ENCODE measurements at places on chromosomes 13 and 19.

- no peak for DNase-seq
Measured at GRCh38 chr19:18650468-18651041, 13.7 kb downstream of the KLHL26 start.

- DNase-seq, result peak; percentile 90
Measured at GRCh38 chr19:36973021-36973843, 57.1 kb downstream of the ZNF568 start.

GRCh38 chr19:4115050-4115817 is 8.7 kb downstream of the MAP2K2 start:
- no peak for DNase-seq

DNA sequence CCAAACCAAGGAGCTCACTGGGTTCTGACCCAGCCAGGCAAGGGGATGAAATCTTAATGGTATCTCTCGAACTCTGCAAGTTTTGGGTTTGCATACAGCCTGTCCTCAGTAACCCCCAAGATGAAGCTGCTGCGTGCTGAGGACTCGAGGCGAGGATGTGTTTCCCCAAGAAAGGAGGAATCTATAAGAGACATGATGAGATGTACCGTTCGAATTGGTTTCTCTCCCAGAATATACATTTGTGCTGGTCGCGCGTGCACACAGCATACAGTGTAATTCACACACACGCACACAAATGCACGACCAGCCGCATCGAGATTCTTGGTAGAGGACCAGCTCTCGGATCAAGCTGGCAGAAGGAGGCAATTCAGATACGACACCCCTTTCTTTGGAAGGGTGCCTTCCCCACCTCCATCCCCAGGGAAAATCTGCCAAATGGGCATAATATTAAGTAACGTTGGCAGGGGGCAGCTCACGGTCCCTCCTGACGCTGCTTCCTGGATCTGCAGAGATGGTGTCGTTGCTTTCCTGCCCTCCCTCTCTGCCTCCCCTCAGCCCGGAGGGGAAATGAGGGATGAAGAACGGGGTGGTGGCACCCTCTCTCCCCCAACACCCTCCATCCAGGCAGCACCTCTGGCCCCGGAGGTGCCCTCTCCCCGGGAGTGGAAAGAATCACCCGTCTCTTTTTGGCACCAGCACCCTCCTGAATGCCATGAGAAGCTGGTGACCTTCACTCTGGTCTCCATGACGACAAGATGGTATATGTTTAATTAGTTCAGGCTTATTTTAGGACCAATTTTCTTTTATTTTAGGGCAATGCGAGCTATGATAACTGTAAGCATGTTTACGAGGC is 310.2 kb downstream of the ZNF536 start:
- no peak for DNase-seq

DNA sequence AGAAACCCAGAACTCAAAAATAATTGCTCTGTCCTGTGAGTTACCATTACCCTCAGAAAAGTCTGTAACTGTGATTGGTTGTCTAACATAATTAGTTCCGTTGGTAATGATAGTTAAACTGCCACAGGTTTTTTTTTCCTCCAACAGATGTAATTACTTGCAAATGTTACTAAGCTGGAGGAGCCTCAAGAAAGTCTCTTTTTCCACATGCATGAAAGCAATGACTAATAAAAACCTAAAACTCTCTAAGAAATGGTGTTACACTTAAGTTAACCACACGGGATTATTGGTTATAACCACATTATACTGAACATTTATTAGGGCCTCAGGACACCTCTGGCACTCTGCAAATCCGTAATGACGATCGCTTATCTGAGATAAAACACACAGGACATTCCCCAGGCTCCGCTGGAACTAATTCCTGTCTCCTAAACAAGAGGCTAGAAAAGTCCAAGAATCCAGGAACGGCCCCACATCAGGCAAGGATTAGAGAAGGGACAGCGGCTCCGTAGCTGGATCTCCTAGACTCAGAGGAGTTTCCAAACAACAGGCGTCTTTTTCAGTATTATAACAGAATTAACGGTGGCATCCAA is 753 bp downstream of the ZNF235 start:
- DNase-seq, result no peak

- DNase-seq, result no peak
Measured at GRCh38 chr19:55400281-55401087, 7.1 kb downstream of the UBE2S start.

DNA sequence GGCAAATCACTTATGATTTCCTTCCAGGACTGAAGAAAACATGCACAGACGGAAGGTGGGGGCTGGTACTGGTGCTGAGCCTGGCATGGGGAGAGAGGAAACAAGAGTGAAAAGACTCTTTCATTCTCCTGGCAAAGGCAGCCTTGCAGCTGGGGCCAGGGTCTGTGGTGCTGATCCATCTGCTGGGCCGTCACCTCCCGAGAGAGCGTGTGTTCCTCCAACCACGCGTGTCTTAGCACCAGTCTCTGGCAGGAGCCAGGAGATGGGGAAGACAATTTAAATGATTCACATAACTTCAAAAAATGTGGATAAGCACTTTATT is 23.9 kb upstream of the SPART start:
- no peak for DNase-seq

DNA sequence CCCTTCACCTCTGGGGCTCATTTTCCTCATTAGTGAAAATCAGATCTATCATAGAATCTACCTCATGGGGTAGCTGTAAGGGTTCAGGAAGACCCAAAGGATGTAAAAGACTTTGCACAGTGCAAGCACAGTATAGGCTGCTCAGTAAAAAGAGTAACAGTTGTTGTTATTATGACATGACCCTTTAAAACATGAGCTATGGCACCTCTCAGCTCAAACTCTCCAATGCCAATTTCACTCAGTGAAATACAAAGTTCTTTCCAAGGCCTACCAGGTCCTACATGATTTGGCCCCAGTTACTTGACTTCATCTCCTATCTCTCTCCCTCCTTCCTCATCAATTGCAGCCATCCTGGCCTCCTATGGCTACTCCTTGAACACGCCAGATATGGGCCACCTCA is 4.9 kb downstream of the SMG9 start:
- DNase-seq, result no peak

DNA sequence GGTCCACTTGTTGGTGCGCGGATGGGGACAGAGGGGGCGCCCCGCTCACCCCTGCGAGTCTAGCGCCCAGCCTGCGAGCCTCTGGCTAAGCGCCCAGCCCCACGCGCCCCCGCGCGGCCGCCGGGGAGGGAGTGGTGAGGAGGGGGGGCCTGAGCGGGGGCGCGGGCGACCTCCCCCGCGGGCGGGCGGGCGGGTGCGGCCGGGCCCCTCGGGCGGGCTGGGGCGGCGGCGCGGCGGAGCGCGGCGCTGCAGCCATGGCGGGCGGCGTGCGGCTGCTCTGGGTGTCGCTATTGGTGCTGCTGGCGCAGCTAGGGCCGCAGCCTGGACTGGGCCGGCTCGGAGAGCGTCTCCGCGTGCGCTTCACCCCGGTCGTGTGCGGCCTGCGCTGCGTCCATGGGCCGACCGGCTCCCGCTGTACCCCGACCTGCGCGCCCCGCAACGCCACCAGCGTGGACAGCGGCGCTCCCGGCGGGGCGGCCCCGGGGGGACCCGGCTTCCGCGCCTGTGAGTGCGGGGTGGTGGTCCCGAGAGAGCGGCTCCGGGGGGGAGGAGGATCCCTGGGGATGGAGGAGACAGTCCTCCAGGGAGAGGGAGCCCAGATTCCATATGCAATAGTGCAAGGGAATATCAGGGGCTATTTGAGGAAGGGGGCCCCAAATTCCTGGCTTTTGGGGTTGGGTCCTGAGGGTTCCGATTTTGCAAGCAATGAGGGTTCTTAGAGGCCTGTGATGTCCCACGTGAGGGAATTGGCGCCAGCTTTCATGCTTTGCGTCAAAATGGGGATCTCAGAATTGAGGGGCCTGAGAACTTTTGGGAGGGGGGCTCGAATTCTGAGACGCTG is at the start of gene LTBP4:
Gene LTBP4 (plus strand): TSS at position 236 of the 841 bp plus-strand sequence. CDS start 19 bp downstream, at position 255.
- DNase-seq, result no peak

DNA sequence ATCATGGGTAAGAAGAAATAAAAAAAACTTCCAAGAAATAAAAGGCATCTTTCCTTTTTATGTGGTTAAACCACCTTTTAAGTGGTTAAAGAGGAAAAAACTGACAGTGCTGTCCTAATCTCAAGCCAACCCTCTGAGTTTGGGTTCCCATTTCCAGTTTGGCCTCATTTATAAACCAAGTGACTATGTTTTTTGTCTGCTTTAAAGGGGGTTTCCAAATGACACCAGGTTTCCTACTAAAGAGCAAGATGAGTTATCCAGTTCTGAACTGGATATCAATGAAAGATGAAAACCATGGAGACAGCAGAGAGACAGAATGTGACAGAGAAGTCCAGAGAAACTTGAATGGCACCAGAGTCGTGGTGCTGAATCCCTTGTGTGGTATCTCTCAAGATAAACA is 251.5 kb downstream of the ABCC4 start:
- DNase-seq, result no peak

DNA sequence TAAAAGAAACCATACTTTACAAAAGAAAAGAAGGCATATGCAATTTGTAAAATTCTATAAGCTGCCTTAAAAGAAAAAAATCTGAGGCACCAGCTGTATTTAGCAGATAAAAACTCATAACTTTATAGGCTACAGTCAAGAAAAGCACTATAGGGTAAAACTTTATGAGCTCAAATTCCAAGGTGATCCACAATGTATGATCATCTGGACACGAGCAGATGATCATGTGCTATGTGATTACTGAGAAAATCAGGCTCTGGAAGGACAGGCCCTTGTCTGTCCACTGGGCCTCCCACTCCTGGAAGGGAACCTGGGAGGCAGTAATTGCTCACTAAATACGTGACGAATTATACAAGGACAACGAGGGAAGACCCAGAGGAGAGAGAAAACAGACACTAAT is 7.3 kb downstream of the GRTP1 start:
- no peak for DNase-seq

DNA sequence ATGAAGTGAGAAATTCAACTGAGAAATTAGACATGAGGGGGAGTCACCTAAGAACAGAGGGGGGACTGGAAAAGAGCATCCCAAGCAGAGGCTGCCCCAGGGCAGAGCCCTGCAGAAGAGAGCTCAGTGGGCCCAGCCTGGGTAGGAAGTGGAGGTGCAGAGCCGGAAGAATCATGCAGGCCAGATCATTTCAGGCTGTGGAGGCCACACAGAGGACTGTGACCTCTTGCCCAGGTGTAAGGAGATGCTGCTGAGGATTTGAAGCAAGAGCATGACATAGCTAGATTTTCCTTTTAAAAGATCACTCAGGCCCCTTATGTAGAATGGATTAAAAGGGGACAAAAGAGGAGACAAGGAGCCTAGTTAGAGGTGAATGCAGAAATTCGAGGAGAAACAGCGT is 63.9 kb upstream of the SPATA13 start:
- no peak for DNase-seq

- DNase-seq, result no peak
Measured at GRCh38 chr19:10109528-10109927, 2.0 kb upstream of the P2RY11 start.

DNA sequence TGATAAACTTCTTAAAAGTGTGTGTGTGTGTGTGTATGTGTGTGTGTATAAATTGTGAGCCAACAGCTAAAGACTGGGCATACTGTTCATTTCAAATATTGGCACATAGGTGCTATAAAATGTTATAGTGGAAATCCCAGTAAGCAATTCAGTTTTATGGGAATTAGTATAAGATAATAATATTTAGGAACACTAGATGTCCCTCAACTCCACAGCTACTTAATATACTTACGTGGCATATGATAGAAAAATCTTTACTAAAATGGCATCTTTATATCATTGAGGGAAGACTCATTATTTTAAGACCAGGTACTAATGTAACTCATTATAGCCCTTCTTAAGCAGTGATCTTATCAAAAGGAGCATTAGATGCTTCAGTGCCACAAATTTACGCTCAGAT is 266.2 kb downstream of the MAB21L1 start:
- peak; percentile 6 for DNase-seq

DNA sequence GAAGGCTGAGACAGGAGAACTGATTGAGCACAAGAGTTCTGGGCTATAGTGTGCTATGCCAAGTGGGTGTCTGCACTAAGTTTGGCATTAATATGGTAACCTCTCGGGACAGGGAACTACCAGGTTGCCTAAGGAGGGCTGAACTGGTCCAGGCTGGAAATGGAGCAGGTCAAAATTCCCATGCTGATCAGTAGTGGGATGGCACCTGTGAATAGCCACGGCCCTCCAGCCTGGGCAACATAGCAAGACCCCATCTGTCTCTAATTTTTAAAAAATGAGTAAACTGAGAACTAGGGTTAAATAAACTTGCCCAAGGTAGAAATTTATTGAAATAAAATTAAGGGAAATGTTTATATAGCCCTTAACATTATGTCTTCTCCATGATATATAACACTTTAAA is 17.0 kb upstream of the INTS6 start:
- no peak for DNase-seq

DNA sequence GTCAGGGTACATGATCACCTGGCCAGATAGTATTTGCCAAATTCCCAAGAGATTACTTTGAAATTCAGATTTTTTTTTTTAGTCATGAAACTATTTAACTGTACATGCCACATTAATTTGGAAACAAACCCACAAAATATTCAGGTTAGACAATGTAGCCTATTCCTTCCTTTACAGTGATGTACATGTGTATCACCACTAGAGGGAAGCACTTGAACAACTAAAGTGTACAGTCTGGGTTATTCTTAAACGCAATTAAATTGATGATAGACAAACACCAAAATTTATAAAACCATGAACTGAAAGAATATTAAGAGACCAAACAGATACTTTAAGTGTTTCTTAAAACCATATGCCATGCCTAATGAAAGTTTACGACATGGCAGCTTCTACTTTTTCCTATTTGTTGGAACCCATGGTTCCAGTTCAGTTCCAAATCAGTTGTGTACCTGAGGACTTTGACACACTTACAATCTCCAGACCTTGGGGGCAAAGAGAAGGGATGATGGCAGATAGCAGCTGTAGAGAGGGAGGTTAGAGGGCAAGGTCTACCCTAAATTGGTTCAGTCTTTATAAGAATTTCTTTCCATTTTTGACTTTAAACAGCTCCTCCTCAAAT is 52.8 kb downstream of the TNFSF13B start:
- peak; percentile 28 for DNase-seq

- no peak for DNase-seq
Measured at GRCh38 chr19:16588824-16589577, 16.8 kb upstream of the SLC35E1 start.

DNA sequence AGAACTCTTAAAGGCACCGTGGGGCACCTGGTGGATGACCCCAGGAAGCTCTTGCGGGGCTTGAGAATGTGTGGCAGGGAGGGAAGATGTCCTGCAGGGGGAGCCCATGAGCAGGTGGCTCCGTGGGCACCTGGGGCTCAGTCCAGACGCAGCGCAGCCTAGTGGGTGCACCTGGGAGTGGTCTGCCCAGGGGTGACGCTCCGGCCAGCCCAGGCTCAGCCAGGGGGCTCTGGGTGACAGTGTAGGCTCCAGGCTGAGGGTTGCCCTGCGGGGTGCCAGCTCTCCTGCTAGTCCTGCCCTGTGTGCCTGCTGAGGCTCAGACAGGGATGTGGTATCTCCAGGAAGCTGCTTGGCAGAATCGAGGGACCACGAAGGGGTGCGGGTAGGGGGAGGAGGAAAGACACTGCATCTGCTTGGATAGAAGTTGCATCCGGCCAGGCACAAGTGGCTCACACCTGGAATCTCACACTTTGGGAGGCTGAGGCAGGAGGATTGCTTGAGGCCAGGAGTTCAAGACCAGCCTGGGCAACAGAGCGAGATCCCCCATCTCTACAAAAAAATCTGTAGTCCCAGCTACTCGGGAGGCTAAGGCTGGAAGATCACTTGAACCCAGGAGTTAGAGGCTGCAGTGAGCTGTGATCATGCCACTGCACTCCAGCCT is 15.0 kb upstream of the PGLS start:
- peak; percentile 11 for DNase-seq

- no peak for DNase-seq
Measured at GRCh38 chr19:49552749-49553148, 24.9 kb downstream of the RCN3 start.

- no peak for DNase-seq
Measured at GRCh38 chr13:65660731-65661130, 1569.4 kb downstream of the PCDH9 start.

Measured in NCI-H526 treated with DMSO at 0.1 percent for 48 hours (cell line).